ENCODE measurements at places on chromosomes 16 and 17.
A peak's percentile ranks its signal among the peaks of the same experiment; 100 is the strongest.

- no peak for DNase-seq
Measured at GRCh38 chr16:85943711-85944110, 44.7 kb downstream of the IRF8 start.

DNA sequence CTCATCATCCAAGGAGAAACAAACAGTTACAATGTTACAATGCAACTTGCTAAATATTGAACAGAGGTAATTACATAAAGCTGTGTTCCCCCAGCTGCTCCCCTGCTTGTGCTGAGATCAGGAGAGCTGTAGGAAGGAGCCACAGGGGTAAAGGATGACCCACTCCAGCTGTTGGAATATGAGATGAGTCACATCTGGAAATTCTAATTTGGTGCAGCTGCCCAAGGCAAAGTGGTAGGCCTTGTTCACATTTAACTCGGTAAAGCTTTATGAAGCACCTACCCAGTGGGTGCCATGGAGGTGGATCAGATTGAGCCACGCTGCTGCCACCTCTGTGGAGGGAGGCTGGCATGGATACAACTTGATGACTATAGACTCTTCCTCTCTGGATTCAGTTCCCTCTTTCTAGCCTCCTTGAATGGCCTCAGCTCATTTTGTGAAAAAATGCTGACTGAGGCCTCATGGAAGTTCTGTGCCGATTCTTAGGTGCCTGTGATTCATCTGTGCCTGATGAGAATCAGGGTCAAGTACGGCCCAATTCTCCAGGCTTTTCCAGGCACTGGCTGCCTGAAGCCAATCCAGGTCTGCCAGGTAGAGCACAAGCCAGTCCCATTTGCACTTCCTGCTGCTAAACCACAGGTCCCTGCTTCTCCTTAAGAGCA, 7.4 kb downstream of the ZNF689 start:
- DNase-seq = no peak

DNA sequence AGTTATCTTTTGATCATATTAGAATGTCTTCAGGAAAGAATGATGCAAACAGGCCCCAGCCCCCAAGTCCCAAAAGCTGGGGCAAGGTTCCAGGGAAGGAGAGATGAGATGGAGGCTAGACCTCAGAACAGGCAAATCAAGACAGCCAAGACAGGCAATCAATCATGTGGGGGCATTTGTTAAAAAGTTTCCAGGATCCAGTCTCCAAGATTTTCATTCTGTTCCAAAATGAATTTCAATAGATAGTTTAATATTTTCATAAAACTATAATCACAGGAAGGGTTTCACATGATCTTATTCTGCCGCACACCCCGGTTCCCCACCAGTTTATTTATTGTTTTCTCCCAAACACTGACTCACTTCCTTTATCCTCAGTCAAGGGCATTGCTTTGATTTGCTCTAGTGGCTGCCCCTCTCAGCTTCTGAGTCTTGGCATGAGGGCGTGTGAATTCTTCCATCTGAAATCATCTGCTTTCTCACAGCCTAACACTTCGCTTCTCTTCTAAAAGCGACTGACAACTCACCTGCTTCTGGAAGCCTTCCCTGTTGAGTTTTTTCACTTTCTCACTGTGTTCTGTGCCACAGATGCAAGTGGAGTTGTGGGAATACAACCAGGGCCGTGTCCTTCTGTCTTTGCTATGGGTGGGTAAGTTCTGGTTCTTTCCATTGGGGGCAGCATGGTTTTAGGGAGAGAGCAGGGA, 12.2 kb upstream of the TERF2 start:
- no peak for DNase-seq

GRCh38 chr16:31094088-31094423, 541 bp downstream of the VKORC1 start:
- DNase-seq = no peak

- no peak for DNase-seq
Measured at GRCh38 chr16:68605746-68606145, 39.4 kb upstream of the CDH3 start.

DNA sequence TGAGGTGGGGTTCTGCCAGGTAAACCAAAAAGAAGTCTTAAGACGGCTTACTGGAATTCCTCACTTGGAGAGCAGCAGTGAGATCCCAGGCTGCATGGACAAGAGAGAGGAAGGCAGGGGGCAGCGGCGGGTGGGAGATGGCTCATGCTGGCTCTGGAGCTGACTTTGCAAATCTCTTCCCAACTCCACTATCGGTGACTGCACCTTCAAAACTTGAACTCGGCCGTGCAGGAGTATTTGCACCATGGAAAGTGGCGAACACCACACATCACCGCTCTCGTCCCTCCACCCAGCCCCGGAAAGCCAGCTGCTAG, 16.7 kb downstream of the CA5A start:
- DNase-seq = no peak

- peak; percentile 80 for DNase-seq
Measured at GRCh38 chr17:63984651-63985386, 12.1 kb upstream of the SCN4A start.

DNA sequence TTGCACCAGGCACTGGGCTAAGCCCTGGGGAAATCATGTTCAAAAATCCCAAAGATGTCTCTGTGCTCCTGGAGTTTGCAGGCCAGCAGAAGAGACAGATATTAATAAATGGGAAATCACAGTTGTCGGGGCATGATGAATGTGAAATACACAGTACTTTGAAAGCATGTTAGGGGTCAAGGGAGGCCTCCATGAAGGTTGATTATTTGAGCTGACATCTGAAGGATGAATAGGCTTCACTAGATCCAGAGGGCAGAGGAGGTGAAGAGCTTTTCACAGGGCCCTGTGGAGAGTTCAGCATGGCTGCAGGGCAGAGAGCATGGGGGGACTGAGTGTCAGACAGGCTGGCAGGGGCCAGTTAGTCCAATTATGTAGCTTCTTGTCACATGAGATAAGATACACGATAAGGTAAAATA, 2.6 kb downstream of the ANKRD40CL start:
- DNase-seq = no peak

- no peak for DNase-seq
Measured at GRCh38 chr17:8249621-8250500, 772 bp downstream of the PFAS start.

- DNase-seq = no peak
Measured at GRCh38 chr16:57530522-57531252, 5.7 kb downstream of the CCDC102A start.

DNA sequence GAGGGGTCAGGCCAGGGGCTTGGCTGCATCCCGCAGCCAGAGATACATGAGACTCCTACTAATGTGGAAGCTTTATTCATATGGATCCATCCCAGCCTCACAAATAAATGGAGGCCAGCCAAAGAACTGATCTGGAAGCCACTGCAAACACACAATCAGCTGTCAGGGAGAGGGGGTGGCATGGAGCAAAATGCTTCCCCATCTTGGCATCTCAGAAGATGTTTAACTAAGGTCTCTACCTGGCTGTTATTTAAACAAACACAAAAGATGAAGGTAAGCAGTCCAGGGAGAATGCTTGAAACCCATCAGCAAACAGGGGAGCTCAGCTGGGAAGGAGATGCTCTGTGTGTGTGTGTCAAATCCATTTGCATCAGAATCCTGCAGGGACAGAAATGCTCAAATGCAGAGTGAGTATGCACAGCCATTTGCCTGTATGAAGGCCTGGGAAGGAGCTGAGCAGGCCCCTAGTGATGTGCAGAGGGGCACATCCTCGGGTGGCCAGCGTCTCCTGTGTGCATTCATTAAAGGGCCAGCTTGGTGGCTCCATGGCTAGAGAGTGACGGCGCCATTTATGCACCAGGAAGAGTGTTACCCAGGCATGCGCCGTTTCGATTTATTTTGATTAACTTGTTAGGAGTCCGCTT, 34.2 kb upstream of the IRX3 start:
- DNase-seq = no peak

GRCh38 chr16:78796221-78796866, 696.9 kb downstream of the WWOX start:
- DNase-seq = peak; percentile 66

DNA sequence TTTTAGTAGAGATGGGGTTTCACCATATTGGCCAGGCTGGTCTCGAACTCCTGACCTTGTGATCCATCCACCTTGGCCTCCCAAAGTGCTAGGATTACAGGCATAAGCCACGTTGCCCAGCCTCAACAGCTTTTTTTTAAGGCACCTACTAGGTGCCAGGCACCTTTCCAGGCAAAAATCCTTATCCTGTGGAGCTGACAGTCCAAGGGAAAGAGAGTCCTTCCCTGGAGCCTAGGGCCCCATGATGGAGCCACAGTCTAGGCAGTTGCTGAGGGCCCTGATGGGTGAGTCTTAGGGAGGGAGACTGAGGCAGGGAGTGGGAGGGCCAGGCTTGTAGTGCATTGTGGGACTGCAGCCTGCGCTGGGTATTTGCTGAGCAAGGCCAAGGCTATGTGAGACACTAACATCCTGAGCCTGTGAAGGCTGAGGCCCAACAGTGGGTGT, 79.6 kb upstream of the TOB1 start:
- DNase-seq = no peak
